ENCODE measurements at places on chromosomes 5 and 9.

GRCh38 chr5:153802050-153802821 is 236.5 kb downstream of the FAM114A2 start:
- no peak for DNase-seq
- peaks cover 5% of the 10 kb centered on the region for H3K36me3 ChIP-seq
- H3K4me3 ChIP-seq = no peak overlapping the region
- H3K27ac ChIP-seq = no peak overlapping the region
- peaks cover 3% of the 10 kb centered on the region for H3K27me3 ChIP-seq

GRCh38 chr9:76358628-76359280 is 35.5 kb downstream of the RFK start:
- no peak for DNase-seq
- H3K4me1 ChIP-seq = peaks cover 9% of the 10 kb centered on the region
- no peak overlapping the region for H3K27ac ChIP-seq
- H3K27me3 ChIP-seq = no peaks in the 10 kb centered on the region
- no peak overlapping the region for H3K4me3 ChIP-seq

- H3K4me3 ChIP-seq = peak overlapping the region; percentile 76
- no peak overlapping the region for H3K27ac ChIP-seq
- no peaks in the 10 kb centered on the region for H3K36me3 ChIP-seq
- H3K27me3 ChIP-seq = peaks cover 68% of the 10 kb centered on the region
- no peak for DNase-seq
- H3K4me1 ChIP-seq = peaks cover 24% of the 10 kb centered on the region
These were observed 11.1 kb upstream of the ARAP3 start for GRCh38 chr5:141692919-141693725.

DNA sequence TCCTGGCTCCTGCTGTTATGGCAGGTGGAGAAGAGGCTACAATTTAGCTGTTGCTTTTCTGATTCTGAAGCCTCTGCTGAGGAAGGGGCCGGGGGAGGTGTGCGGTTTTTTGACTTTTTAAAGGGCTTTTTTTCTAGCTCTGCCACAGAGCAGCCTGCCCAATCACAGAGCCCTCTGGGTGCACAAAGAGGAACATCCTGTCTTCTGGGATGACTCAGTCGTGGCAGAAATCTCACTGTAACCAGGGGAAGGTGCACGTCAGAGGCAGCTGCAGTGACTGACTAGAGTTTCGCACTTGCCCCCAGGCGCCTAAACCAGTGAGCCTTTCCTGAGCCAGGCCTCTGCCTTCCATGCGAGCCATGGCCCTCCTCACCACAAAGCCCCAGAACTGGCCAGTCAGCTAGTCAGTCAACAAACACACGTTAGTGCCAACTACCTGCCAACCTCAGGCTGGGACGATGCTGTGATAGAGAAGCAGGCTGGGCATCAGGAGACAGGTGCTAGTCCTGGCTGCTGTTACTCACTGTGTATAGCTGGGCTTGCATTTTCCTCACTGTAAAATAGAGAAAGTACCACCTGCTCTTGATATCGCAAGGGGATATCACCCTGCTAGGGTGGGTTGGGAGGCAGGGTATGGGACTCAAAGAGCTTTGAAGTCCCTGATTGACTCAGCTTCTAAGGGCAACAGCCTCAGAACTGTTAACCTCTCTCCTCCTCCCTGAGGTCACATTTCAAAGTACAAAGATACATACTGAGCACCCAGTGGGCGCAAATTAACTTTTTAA is 2.2 kb downstream of the AKNA start:
- H3K4me1 ChIP-seq = peaks cover 87% of the 10 kb centered on the region
- H3K27ac ChIP-seq = no peak overlapping the region
- H3K4me3 ChIP-seq = peak overlapping the region; percentile 83

GRCh38 chr9:136698635-136699246 is 11.5 kb upstream of the AGPAT2 start:
- H3K27me3 ChIP-seq = peaks cover 47% of the 10 kb centered on the region
- H3K36me3 ChIP-seq = no peaks in the 10 kb centered on the region
- H3K4me1 ChIP-seq = peaks cover 43% of the 10 kb centered on the region
- no peak overlapping the region for H3K4me3 ChIP-seq

- no peak for DNase-seq
- H3K4me1 ChIP-seq = peaks cover 10% of the 10 kb centered on the region
- H3K4me3 ChIP-seq = no peak overlapping the region
- no peaks in the 10 kb centered on the region for H3K27me3 ChIP-seq
- H3K36me3 ChIP-seq = no peaks in the 10 kb centered on the region
These were observed 2.3 kb downstream of the DNLZ start for GRCh38 chr9:136361047-136361753.

GRCh38 chr9:115398996-115399395 is 281.0 kb upstream of the TNC start:
- no peak for DNase-seq
- H3K4me3 ChIP-seq = no peak overlapping the region
- no peak overlapping the region for H3K27ac ChIP-seq

DNA sequence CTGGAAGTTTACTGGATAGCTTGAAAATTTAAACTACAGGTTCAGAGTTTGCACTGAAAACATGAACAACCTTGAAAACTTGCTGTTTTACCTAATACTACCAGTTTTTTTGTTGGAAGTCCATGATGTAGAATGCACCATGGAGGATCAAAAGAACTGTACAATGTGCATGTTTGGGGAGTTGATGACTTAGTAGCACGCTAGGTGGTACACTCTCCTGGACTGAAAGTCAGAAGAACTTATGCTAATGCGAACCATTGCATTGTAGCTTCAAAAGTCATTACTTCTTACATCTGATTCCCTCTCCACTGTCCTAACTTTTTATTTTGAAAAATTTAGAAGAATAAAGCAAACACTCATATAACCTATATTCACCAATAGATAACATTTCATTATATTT is 211.0 kb downstream of the OSTF1 start:
- DNase-seq = no peak
- H3K27me3 ChIP-seq = no peaks in the 10 kb centered on the region
- no peaks in the 10 kb centered on the region for H3K36me3 ChIP-seq
- no peak overlapping the region for H3K27ac ChIP-seq
- H3K4me1 ChIP-seq = no peaks in the 10 kb centered on the region

- no peak for DNase-seq
- H3K27ac ChIP-seq = no peak overlapping the region
- peaks cover 2% of the 10 kb centered on the region for H3K27me3 ChIP-seq
- H3K4me1 ChIP-seq = peaks cover 31% of the 10 kb centered on the region
- peak overlapping the region; percentile 63 for H3K4me3 ChIP-seq
These were observed 2.9 kb upstream of the ZMYND19 start for GRCh38 chr9:137593176-137593575.

- peak; percentile 60 for DNase-seq
- no peaks in the 10 kb centered on the region for H3K27me3 ChIP-seq
- H3K4me1 ChIP-seq = peaks cover 44% of the 10 kb centered on the region
- H3K27ac ChIP-seq = peak overlapping the region; percentile 89
These were observed 1.5 kb downstream of the FBN2 start for GRCh38 chr5:128536254-128537220.

GRCh38 chr5:148978370-148979082 is 84.3 kb downstream of the SH3TC2 start:
- no peaks in the 10 kb centered on the region for H3K36me3 ChIP-seq
- no peak for DNase-seq
- H3K4me1 ChIP-seq = peaks cover 8% of the 10 kb centered on the region
- no peak overlapping the region for H3K4me3 ChIP-seq
- peaks cover 14% of the 10 kb centered on the region for H3K27me3 ChIP-seq

DNA sequence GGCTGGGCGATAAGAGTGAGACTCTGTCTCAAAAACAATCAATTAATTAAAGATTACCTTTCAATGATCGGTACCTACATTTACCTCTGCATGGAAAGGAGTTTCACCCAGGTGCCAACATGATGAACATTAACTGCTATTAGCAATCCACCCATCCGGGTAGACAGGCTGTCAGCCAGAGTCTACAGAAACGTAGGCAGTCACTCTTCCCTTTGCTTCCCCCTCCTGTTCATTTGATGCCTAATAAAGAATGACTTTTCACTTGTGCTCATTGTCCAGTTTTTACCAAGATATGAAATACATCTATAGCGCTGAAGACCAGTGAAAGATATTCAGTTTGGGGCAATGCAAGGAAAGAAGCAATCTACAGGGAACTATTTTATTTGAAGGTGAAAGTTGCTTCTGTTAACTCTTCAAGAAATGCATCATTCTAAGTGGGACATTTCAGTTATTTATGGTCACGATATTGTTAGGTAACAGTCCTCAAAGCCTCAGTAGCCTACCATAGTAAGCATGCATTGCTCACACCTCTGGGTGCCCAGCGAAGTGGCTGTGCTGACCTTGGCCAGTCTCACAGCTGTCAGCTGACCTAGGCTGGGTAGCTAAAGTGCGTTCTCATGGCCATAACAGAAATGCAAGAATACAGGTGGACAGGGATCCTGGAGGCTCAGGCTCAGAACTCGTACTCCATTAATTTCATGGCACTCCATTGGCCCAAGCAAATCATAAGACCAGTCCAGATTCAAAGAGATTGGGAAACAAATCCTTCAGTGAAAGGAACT is 87.2 kb upstream of the DMRT1 start:
- no peak overlapping the region for H3K4me3 ChIP-seq
- H3K27ac ChIP-seq = peak overlapping the region; percentile 68
- no peak for DNase-seq
- peaks cover 29% of the 10 kb centered on the region for H3K36me3 ChIP-seq
- no peaks in the 10 kb centered on the region for H3K27me3 ChIP-seq
- peaks cover 52% of the 10 kb centered on the region for H3K4me1 ChIP-seq

All from nephron progenitor cell (in vitro differentiated cells).